ENCODE measurements at places on chromosomes 3 and 15. TPM values are rescaled to one million over a fixed set of nuclear protein-coding genes. Genes with fewer than 3 reads are reported as not detected.

DNA sequence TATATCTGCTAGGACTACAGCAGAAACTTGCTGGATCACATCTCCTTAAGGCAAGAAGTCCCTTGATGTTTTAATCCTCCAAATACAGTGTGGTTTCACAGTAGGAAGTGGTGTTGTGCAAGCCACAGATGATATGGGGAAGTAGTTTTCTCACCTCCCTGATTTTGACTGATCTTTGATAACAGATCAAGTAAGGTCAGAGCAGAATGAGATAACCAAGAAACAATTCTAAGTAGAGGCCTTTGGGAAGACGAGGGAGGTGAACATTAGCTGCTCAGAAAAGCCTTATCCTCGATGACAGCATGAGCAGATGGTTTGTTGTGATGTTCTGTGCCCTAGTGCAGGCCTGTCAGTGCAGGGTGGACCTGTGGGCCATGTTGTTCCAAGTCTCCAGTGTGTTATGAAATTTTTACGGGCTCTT lies 61.3 kb downstream of the RIOX2 start:
- DNase-seq, result peak; percentile 24

- no peak for DNase-seq
Observed at GRCh38 chr15:62795171-62795570, 247.4 kb upstream of the TPM1 start.

DNA sequence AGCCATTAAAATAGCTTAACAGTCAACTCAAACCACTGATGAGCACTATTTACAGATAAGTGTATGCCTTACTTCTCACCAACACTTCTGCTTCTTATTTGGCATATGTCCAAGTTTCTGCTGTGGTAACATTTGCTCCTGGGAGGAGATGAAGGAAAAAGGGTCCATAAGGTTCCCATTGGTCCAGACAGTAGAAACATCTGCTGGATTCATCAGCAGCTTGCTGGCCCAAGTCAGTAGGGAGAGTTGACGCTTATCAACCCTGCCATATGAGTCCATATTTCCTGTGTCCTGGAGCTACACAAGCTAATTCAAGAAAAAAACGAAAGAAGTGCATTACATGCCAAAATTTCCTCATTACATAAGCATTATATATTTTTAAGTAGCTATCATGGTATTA lies 824.5 kb downstream of the CADM2 start:
- DNase-seq, result no peak

- no peak for DNase-seq
Observed at GRCh38 chr3:75380276-75380771, 283.8 kb upstream of the FRG2C start.

GRCh38 chr15:88537591-88538317 lies 8.7 kb downstream of the DET1 start:
- no peak for DNase-seq

DNA sequence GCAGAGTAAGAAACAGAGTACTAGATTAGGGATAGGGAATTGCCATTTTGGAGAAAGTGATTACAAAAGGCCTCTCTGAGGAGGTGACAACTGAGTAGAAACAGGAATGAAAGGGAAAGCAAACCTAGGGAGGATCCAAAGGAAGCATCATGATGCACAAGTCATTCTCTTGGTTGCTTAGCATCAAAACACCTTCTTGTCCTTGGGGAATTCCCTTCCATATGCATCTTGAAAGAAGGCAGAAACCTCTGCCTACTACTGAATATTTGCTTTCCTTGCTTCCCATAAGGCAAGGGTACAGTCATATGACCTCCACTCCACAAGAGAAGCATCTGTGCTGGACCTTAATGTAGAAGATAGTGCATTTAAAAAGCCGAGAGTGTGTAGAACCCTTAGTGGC lies 24.1 kb downstream of the GABPB1 start:
- DNase-seq, result no peak

GRCh38 chr15:72201391-72201921 lies 3.9 kb upstream of the GRAMD2A start:
- DNase-seq, result peak; percentile 34

DNA sequence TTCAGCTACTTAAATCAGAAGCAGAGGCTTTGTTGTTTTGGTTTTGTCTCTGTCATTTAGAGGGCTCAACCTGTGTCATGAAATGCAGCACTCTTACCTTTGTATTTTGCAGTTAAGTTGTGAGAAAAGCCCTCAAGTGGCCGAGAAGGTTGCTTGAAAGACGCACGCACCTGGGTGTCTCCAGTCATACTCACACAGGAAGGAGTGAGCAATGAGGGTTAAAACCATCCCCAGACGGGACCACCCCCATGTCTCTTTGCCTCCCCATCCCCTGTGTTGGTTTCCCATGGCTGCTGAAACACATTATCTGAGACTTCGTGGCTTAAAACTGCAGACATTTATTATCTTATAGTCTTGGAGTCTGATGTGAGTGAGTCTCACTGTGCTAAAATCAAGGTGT lies 376.1 kb upstream of the CFAP20DC start:
- DNase-seq, result no peak

DNA sequence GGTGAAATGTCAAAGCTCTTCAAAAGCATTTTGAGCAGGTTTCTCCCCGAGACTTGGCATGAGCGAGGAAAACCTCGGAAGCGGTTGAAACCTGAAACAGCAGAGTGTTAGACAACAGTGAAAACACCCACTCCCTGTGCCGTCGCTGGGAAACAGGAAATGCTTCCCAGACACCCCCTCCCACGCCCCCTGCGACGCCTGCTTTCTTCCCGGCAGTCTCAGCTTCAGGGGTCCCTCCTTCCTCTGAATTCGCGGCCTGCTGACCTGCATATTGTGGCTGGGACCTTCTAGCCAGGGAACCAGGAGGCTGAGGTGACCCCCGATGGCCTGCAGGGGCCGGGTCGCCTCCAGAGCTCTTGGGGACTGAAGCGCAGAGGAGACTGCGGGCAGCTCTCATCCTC lies 250.6 kb upstream of the LYSMD4 start:
- DNase-seq, result no peak

DNA sequence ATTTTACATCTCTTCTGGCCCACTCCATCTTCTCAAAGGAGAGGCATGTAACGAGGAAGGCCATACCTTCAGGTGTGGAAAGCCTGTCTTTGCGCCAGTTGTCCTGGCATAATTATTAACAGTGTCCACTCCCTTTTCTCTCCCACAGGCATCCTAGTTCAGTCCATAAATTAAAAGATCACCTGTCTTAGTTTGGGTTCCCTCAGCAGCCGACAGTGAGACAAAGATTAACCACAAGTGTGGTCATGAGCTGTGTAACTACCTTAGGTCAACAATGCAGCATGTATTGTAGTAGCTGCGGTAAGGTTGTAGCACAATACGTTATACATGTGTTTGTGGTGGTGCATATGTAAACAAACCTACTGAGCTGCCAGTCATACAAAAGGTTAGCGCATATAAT lies 103.3 kb upstream of the GALNT15 start:
- DNase-seq, result no peak

GRCh38 chr3:16490062-16490619 lies 23.4 kb downstream of the RFTN1 start:
- DNase-seq, result no peak

DNA sequence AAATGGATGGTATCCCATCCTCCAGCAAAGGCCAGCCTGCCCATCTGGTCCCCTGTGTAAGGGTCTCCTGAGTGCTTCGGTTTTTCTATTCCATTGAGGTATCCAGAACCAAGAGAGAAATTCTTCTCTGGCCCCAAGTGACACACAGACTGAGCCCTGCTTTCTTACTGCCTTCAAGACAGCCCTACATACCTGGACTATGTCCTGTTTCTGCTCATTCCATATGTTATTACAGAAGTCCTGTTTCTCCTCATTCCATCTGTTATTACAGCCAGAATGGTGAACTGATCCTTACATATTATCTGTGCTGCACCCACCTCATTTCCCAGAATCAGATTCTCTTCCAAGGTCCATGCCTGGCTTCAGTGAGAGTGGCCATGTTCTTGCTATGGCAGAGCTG lies 115.2 kb downstream of the DCLK3 start:
- no peak for DNase-seq

GRCh38 chr3:152309535-152310307 lies 41.0 kb downstream of the MBNL1 start:
- DNase-seq, result no peak

GRCh38 chr3:114221165-114221880 lies 16.1 kb downstream of the ZNF80 start:
- DNase-seq, result peak; percentile 45

DNA sequence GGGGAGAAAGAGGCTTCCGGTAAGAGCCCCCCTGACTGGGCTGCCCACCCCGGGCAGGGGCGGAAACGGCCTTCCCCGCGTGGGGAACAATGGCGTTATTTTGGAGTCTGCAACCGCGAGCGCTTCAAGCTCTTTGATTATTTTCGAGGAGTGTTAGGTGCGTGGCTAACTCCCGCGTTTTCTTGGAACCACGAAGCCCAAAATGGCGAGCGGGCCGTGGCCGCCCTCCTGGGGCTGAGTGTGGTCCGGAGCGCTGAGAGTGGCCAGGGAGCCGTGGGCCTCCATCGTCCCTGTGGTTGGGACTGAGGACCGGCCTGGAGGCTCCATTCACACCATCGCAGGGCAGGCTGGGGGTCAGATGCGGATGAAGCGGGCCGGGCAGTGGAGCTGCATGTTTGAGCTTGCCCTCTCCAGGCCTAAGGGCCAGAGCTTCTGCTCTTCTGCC lies 44.6 kb upstream of the POLG start:
- no peak for DNase-seq

- no peak for DNase-seq
Observed at GRCh38 chr3:189121092-189121491, 50.7 kb upstream of the TPRG1 start.

DNA sequence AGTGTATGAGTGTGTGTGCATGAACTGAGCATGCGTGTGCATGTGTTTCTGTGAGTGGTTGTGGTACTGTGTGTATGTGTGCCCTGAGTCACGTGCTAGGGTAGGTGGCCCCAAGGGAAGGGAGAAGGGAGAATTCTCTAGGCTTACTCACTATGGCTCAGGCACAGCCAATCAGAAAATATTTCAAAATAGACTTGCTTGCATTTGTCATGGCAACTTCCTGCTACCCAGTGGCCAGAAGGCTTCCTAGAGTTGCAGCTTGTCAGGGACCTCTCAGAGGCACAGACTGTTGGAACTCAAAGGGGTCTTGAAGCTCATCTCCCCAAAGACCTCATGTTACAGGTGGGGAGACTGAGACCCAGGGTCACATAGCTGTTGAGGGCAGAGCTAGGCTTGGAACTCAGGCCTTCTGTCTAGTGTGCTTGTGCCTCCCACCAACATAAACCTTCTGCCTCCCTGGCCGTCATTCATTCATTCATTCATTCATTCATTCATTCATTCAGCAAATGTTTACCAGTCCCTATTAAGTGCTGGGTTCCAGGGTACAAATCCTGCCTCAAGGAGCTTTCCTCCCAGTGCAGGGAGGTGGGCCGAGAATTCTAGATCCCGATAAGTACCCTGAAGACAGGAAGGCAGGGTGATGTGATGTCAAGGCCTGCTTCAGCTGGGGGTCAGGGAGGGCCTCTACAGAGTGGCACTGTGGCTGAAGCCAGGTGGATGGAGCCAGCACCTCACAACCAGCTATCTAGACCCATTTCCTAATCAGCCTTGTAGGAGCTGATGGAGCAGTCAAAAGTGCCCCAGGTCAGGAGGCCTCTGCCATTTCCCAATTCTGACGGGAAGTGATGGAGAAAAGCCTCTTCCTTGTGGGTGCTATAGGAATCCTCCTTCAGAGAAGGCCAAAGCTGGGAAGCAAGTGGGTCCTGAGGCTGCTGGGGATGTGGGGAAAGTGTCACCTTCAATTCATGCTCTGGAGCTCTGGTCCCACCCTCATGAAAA lies 10.9 kb upstream of the RFT1 start:
- DNase-seq, result no peak

GRCh38 chr15:36798794-36799193 lies 219.4 kb downstream of the CDIN1 start:
- no peak for DNase-seq

- no peak for DNase-seq
Observed at GRCh38 chr3:65539616-65540015, 499.1 kb downstream of the MAGI1 start.

DNA sequence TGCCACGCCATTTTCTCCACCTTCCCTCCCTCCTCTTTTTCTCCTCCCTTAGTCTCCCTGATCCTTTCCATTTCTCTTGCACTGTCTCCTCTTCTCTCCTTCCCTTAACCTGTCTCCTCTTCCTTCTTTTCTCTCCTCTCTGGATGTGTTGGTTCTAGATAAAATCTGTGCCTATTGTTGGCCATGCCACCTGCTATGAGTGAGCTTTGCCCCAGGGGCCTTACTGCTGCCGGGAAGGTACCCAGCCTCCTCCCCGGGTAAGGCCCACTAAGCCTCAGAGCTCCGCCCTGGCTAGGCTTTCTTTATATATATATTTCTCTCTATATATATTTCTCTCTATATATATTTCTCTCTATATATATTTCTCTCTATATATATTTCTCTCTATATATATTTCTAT lies 14.7 kb downstream of the GPD1L start:
- DNase-seq, result no peak

DNA sequence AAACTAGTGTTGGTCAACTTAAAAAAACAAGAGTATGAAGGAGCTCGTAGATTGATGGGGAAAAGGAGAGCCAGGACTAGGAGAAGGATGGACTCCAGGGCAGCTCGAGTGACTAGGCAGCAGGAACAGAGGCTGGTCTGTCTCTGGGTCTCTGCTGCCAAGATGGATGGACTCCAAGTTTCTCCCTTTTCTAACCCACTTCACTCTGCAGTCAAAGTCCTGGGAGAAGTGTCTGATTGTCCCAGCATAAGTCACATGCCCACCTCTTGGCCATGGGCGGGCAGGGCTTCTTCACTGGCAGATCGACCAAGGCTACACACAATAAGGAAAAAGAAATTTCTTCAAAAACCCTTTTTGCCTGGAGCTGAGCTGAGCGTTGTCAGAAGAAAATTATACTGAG lies 9.2 kb upstream of the EPB42 start:
- DNase-seq, result no peak

CACNA1D gene
- 1.0 TPM for total RNA-seq

TMCO5A gene
- total RNA-seq, result not detected

SOX14 gene
- total RNA-seq, result not detected

GOLGA6L7 gene
- total RNA-seq, result not detected

ARHGEF26 gene
- total RNA-seq, result 1.4 TPM

SEMA5B gene
- total RNA-seq, result 4.2 TPM

IQSEC1 gene
- total RNA-seq, result 95.1 TPM

Data from left ventricle myocardium superior (tissue), 1 donor.